ENCODE measurements at places on chromosomes 12 and 14. TPM values are rescaled to one million over a fixed set of nuclear protein-coding genes. Genes with fewer than 3 reads are reported as not detected.

Gene KRT75
- total RNA-seq: not detected

Gene INTS13
- 51.8 TPM for total RNA-seq

Gene RNASE1
- total RNA-seq: not detected

Gene BCL11B
- 0.11 TPM for total RNA-seq

Gene MAP3K9
- total RNA-seq: 6.5 TPM

Gene REC8
- 1.2 TPM for total RNA-seq

Gene CACNB3
- 22.7 TPM for total RNA-seq

Gene TMEM132D
- total RNA-seq: 0.05 TPM

All from A375 (cell line).